ENCODE measurements at places on chromosomes 12 and 14.

- DNase-seq: no peak
These were observed 52.8 kb downstream of the PPFIBP1 start for GRCh38 chr12:27576667-27577347.

DNA sequence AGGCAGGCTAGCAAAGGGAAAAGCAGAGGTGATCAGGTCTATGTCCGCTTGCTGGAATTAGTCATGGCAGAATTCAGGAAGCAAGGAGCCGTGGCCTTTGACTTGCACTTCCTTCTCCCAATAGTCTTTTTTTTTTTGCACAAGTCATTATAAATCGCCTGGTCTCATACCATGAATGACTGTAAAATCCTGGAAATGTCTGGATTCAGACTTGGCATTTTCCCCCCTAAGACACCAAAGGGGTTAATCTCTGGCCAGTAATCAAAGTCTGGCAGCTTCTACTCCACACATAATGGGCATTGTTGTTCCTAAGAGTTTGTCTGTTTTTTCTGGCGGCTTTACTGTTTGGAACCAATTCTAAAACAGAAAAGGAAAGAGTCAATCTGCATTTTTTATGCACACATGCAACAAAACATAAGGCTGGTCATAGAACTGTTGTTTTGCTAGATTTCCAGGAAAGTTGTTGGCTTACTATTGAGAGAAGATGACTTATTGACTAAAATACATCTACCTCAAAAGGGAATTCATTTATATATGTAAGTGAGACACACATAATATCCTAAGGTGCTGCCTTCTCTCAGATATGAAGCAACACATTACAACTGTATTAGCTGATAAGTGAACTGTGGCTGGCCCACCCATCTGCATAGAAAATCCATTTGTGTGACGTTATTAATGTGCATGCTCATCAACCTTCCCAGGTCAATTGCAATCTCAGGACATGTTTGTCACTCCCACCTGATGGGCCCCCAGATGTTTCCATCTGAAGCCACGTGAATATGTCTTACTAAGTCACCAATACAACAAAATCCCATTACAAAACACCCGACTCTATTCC, 157.3 kb downstream of the BTG1 start:
- DNase-seq: no peak

DNA sequence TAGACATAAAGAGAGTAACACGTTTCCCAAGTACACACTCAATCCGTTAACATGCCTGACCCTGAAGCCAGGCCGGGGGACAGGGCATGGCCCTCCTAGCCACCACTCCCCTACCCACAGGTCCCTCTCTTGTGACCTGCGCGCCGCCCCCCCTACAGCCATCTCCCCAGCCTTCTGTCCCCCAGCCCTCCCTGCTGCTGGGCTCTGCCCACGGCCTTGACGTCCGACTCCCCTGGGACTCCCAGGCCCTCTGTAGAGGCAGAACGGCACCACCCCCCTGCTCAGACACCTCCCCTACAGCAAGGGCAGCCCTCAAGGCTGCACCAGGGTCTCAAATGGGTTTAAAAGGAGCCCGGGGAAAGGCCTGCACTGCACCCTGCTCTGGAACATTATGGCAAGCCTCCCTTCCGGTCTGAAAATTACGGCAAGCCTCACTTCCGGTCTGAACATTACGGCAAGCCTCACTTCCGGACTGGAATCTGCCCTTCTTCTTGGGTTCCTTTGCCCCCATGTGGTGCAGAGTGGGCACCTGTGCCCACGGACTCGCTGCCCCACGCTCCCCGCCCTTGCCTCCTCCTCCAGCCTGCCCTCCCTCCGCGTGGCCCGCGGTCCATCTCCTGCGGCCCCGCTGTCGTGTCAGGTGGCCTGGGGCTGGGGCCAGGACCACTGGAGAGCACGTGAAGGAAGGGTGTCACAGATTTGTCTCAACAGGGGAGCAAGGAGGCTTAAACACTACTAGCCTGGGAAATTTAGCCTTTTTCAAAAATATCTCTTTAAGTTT, 77.6 kb downstream of the MOK start:
- DNase-seq: no peak

GRCh38 chr12:103470664-103471063, 25.1 kb downstream of the C12orf42 start:
- no peak for DNase-seq

GRCh38 chr12:105110851-105111250, 3.3 kb downstream of the WASHC4 start:
- DNase-seq: no peak

- no peak for DNase-seq
These were observed 169.5 kb upstream of the NTF3 start for GRCh38 chr12:5262450-5262849.

DNA sequence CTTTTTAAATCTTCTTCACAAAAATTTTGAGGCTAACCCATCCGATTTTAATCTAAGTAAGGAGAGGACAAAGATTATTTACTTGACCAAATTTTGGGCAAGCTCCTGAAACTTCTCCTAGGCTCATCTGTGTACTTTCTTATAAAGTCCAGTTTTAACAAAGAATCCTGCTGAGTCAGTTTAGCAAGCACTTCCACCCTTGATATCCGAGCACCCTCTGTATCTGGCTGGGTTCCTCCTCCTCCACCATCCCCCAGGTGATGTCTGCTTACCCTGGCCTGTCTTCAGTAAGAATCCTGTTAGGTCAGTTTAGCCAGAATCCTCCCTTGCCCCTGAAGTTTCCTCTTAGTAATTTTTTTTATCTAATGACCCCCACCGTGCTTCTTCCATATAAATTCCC, 140.5 kb downstream of the PHLDA1 start:
- DNase-seq: no peak

GRCh38 chr12:117671734-117672133, 297.1 kb downstream of the KSR2 start:
- DNase-seq: no peak

- no peak for DNase-seq
These were observed 220.1 kb upstream of the PDE3A start for GRCh38 chr12:20148241-20148640.

DNA sequence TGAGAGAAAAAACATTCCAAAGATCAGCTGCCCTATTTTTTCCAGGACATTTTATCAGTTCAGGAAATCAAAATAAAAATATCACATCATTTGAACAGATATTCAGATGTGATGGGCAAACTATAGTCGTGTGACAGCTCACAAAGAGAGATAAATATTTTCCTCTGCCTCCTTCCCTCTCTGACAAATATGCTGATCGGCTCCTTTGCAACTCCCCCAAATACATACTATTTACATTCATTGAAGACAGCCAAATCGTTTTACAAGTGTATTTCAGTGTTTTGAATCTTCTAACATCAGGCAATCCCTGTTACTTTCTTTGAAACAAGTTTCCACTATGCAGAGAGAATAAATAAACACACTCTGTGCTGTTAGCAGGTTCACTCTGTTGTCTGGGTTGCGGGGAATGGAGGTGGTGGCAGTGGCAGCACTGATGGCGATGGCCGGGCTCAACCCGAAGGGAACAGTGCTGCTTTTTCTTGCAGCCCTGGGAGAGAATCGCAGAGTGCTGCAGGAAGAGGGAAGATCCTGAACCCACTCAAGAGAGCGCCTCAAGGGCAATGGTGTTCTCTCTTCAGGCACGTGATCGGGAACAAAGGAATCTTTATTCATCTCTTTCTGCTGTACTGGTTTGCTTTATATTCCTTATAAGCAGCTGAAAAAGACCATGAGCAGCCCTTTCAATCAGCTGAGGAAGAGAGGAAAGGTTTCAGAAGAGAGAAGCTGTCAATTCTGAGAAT, 142.5 kb downstream of the PHLDA1 start:
- DNase-seq: no peak

GRCh38 chr14:103122585-103122946, 695 bp upstream of the TNFAIP2 start:
- no peak for DNase-seq

DNA sequence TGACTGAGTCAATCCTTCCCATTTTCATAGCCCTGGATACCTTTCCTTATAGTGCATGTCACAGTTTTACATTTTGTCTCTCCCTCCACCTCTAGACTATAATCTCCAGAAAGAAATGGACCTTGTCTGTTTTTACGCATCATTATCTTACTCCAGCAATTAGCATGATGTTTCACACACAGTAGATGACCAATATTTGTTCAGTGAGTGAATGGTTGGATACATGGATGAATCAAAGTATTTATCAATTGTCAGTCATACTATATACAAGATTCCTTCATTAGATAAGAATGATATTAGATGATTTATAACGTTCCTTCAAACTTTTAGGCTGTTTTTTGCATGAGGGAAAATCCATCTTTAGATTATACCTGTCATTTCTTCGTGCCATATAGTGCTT, 61.1 kb downstream of the PTHLH start:
- no peak for DNase-seq

DNA sequence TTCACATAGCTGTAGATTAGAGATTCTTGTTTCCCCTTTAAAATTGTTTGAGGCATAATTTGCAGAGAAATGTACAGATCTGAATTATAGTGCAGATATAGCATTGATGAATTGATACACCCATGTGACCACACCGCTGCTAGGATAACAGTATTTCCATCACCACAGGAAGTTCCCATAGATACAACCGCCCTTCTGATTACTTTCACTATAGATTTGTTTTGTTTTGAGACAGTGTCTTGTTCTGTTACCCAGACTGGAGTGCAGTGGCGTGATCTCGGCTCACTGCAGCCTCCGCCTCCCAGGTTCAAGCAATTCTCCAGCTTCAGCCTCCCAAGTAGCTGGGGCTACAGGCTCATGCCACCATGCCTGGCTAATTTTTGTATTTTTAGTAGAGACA, 8.8 kb upstream of the ASPG start:
- DNase-seq: no peak

DNA sequence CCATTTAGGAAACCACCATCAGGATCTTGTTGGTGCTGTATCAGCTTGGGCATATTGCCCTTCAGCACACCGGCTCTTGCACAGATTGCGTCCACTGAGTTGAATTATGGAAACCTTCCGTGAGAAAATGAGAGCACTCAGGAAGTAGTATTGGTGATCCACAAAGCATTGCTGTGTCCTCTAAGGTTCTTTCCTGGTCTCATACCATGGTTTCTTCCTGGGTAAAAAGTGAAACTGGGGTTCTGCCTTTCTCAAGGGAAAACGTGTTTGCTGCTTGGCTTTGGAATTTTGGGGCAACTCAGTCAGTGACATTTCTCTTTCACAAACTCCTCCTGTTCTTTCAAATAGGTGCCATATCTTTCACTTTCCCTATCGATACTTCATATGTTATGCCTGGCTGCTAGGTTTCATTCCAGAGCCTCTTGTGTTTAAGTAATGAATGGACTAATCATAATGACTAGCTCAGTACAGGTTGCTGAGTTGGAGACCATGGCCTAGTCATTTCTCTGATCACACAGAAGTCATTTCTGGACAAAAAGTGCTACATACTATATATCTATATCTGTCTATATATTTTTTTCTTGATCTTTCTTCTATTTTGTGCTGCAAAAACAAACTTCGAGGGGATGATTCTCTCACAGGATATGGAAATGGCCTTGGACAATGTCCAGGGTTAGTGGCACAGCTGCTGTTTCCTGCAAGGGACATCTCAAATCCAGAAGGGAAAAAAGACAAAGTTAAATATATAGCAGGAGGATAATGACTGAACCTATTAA, 423.4 kb downstream of the ZFP36L1 start:
- no peak for DNase-seq

DNA sequence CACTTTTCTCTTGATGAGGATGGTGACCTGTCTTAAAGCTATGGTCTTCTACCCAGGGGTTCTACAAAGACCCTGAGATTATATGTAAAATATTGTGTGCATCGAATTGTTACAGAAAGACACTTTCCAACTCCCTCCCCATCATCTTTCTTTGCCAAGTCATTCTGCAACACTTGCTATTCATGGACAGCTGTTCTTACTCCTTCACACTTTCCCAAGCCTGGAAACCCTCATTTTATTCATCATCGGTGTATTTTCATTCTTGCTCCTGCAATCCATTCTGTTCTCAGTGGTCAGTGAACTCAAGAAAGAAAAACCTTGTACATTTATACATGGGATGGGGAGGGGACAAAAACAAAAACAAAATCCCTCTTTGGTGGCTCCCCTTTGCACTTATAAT, 90.5 kb upstream of the STXBP6 start:
- no peak for DNase-seq

DNA sequence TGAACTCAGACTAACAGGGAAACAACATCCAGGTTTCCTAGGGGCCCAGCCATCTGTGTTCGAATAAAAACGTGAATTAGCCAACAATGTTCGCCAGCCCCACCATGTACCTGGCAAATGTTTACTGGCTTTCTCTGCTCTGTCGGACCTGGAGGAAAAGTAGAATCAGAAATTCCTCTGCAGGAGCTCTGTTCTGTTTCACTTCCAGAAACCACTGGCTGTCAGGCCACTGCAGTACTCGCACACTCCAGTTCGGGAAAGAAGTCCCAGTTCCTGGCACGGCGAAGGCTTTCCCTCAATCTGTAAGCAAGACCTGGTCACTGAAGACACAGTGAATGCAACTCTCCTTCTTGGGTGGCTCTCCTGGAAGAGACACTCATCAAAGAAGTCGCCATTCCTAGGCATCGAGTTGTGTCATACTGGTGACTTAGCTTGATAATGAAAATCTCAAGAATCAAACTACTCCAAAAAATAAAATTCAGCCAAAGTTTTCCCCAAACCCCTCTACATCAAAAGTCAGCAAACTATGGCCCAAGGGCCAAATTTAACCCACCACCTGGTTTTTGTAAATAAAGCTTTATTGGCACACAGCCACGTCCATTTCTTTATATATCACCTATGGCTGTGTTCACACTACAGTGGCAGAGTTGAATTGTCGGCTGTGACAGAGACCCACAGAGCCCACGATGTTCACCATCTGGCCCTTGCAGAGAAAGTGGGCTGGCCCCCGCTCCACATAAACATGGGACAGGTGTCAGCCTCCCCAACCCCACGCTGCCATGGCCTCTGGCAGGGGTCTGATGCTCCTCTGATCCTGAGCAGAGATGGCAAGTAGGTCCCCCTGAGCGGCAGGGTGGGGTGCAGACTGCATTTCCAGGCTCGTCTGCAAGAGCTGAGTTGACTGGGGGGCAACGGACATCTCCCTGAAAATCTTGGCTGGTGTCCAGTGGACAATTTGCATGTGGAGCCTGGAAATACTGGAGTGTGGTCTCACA, 189.2 kb upstream of the DIO3 start:
- DNase-seq: no peak

Data from activated T-cell treated with anti-CD3 and anti-CD28 coated beads, Interleukin-2, amount 50 U/mL, for 1 hour (primary cell).